ENCODE measurements at places on chromosomes 2 and 18. TPM values are rescaled to one million over a fixed set of nuclear protein-coding genes. Genes with fewer than 3 reads are reported as not detected.

DNA sequence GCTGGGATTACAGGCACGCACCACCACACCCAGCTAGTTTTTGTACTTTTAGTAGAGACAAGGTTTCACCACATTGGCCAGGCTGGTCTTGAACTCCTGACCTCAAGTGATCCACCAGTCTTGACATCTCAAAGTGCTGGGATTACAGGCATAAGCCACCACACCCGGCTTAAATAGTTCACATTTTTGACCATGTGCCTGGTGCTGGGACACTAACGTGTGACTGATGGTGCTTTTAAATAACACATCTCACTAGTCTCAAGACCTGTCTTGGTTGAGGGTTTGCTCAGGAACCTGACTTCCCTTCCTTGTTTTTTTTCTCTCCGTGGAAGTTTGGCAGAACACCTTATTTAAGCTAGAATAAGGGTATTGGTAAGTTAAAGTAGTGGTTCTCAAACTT lies 8.5 kb downstream of the FMNL2 start:
- no peak for DNase-seq
- H3K27ac ChIP-seq = no peak overlapping the region
- no peaks in the 10 kb centered on the region for H3K36me3 ChIP-seq
- no peak overlapping the region for H3K4me3 ChIP-seq
- peaks cover 2% of the 10 kb centered on the region for H3K4me1 ChIP-seq

DNA sequence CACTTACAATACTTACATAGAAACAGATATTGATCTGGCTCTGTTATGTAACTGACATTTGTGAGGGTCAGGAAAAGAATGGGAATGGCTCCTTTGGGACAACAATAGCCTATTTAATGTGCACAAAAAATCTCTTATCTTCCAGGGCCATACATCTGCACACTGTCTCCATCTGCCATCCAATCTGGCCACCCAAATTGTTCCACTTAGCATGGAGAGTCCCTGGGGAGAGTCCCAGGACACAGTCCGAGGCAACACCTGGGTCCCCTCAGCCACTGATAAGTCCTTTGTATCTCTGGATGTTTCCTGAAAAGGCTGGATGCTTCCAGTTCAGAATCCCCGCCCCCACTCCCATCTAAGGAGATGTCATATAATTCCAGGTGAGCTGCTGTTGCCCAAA lies 274.2 kb upstream of the NCKAP5 start:
- H3K4me1 ChIP-seq = no peaks in the 10 kb centered on the region
- H3K27me3 ChIP-seq = no peaks in the 10 kb centered on the region
- no peak for DNase-seq
- H3K27ac ChIP-seq = no peak overlapping the region
- H3K4me3 ChIP-seq = no peak overlapping the region

RAB17 gene
- total RNA-seq = 44.9 TPM

ZNG1B gene
- 37.1 TPM for total RNA-seq

HOXD13 gene
- total RNA-seq = not detected

Data from lung (tissue), 17 donors.